ENCODE measurements at places on chromosomes 1 and 21.

DNA sequence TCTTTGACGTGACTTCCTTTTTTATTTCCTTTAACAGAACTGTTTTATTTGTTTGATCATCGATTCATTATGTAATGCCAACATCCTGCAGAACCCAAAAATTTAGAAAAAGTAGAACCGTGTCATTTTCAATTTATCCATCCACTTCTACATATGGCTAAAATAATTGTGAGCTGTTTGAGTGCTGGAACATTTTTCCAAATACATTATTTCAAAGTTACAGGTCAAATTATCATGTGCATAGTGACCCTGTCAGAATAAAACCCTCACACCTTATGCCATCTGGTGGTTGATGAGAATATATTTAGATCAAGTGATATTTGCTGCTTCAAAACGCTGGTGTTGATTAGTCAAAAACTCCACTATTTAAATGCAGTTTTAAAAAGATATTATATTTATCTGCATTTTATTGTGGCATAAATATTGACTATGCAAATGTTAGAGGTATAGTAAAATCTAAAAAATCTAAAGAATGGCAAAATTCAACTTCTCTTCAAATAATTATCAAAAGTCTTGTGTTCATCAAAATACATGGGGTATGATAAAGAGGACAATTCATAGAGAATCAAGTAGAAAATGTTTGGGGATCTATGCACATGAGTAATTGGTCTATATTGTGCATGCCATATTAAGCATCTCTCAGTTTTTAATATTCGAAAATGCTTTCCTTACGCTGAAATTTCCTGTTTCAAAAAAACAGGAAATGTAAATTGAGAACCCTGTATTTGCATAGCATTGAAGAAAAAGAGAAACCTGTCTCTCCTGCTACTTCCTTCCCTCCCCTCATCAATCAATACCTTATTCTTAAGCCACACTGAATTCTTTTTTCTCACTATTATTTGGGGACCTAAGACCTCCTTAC lies 39.7 kb downstream of the UBE2U start:
- H3K4me1 ChIP-seq = no peaks in the 10 kb centered on the region
- no peaks in the 10 kb centered on the region for H3K27me3 ChIP-seq
- no peak overlapping the region for H3K4me3 ChIP-seq
- DNase-seq = no peak
- no peaks in the 10 kb centered on the region for H3K36me3 ChIP-seq
- H3K27ac ChIP-seq = no peak overlapping the region

DNA sequence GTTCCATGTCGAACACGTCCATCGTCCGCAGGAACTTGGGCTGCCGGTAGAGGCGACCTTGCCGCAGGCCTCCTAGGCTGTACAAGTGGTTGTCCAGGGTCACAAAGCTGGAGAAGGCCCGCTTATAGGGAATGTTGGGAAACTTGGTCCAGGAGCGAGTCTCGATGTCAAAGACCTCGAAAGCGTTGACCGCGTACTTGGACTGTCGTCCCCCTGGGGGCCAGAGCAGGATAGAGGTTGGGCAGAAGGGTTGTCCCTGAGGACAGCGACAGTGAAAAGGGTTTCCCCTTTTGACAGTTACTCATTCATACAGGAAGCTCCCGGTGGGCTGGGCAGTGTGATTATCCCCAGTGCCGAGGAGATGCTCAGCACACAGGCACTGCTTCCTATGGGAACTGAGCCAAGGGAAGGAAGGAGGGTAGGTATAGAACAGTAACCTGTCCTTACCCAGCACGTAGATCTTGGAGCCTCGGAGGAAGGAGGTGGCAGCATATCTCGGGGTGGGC lies 17.5 kb downstream of the KLHDC8A start:
- no peak overlapping the region for H3K4me3 ChIP-seq
- DNase-seq = no peak
- peaks cover 14% of the 10 kb centered on the region for H3K27me3 ChIP-seq
- peaks cover 4% of the 10 kb centered on the region for H3K4me1 ChIP-seq
- no peak overlapping the region for H3K27ac ChIP-seq

- no peak for DNase-seq
- H3K27ac ChIP-seq = no peak overlapping the region
- H3K4me3 ChIP-seq = no peak overlapping the region
- no peaks in the 10 kb centered on the region for H3K4me1 ChIP-seq
- no peaks in the 10 kb centered on the region for H3K36me3 ChIP-seq
Measured at GRCh38 chr1:157806431-157807149, 13.3 kb downstream of the FCRL1 start.

DNA sequence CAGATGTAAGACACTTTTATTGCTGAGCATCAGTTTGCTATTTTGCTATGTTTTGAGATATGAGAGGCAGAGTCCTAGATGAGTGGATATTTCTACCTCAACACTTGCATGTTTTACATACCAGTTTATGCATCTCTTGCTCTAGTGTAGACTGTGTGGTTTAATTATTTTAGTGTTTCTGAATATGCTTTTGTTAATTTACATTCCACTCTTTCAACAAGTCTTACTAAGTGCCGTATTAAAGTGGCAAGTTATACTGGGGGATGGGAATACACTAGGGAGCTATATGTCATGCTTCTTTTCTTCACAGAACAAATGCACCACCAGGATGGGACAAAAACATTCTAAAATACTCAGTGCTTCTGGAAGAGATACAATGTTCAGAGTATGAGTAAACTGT lies 507.7 kb upstream of the PRMT6 start:
- no peak overlapping the region for H3K27ac ChIP-seq
- H3K4me1 ChIP-seq = no peaks in the 10 kb centered on the region
- H3K27me3 ChIP-seq = no peaks in the 10 kb centered on the region
- DNase-seq = no peak
- no peak overlapping the region for H3K4me3 ChIP-seq
- no peaks in the 10 kb centered on the region for H3K36me3 ChIP-seq

GRCh38 chr1:41537788-41538351 lies 53.4 kb upstream of the EDN2 start:
- no peaks in the 10 kb centered on the region for H3K4me1 ChIP-seq
- DNase-seq = no peak
- no peaks in the 10 kb centered on the region for H3K36me3 ChIP-seq
- no peaks in the 10 kb centered on the region for H3K27me3 ChIP-seq
- no peak overlapping the region for H3K4me3 ChIP-seq

DNA sequence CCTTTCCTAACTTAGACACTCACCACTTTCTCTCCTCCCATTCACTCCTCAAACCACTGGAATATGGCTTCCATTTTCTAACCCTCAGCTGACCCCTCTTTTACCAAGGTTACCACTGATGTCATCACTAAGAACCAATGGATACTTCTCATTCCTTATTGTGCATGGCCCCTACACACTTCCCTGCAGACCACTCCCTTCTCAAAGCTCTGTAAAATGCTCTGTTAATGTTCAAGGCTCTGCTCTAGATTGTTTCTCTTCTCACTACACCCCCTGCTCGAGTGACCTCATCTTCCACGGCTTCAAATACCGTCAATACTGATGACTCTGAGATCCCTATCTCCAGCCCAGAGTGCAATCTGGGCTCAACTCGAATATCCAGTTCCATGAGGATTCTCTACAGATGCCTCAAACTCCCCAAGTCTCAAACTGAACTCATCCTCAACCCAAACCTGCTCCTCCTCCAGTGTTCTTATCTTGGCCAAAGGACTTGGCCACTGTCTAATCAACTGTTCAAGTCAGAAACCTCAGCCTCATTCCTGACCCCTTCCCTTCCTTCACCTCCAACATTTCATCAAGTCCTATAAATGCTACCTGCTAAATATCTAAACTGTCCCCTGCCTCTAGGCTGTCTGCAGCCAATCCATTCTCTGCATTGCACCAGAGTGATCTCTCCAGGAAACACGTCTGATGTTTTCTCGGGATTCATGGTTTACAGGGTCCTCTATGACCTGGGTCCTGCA lies 41.3 kb upstream of the BMP8B start:
- DNase-seq = no peak
- no peak overlapping the region for H3K27ac ChIP-seq
- no peak overlapping the region for H3K4me3 ChIP-seq
- H3K27me3 ChIP-seq = no peaks in the 10 kb centered on the region
- H3K36me3 ChIP-seq = no peaks in the 10 kb centered on the region
- H3K4me1 ChIP-seq = no peaks in the 10 kb centered on the region

DNA sequence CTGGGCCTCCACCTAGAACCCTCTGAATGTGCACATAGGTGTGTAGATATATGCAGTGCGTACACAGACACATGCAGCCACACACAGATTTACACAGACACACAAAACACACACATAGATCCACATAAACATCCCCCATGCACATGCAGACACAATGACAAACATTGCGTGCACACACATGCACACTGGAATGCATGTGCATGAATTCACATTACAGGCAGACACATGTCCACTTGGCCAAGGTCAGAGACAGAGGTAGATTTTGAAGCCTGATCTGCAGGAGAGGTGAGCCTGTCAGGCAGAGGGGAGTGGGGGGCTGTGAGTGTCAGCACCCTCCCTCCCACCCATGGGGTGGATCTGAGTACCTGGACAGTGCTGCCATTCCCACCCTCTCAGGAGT lies 338.5 kb downstream of the PTPRU start:
- H3K36me3 ChIP-seq = no peaks in the 10 kb centered on the region
- H3K4me3 ChIP-seq = no peak overlapping the region

- no peak for DNase-seq
- H3K27me3 ChIP-seq = no peaks in the 10 kb centered on the region
- no peak overlapping the region for H3K4me3 ChIP-seq
- H3K27ac ChIP-seq = no peak overlapping the region
- H3K4me1 ChIP-seq = no peaks in the 10 kb centered on the region
- no peaks in the 10 kb centered on the region for H3K36me3 ChIP-seq
Measured at GRCh38 chr1:157753611-157754010, 23.3 kb downstream of the FCRL2 start.

DNA sequence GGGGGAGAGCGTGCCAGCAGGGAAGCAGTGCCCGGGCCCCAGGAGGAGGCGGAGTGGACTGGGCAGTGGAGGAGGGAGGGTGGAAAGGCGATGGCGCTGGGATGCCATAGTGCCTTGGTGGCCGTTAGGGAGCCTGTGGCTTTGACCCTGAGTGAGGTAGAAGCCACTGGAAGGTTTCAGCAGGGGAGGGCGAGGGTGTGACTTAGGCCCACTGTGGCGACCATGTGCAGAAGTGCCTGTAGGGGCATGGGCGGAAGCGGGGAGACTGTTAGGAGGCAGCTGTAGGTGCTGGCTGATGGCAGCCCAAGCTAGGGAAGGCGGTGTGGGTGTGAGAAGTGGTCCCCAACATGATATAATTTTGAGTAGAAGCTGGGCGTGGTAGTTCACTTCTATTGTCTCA lies 28.2 kb downstream of the LHX4 start:
- H3K4me3 ChIP-seq = no peak overlapping the region

DNA sequence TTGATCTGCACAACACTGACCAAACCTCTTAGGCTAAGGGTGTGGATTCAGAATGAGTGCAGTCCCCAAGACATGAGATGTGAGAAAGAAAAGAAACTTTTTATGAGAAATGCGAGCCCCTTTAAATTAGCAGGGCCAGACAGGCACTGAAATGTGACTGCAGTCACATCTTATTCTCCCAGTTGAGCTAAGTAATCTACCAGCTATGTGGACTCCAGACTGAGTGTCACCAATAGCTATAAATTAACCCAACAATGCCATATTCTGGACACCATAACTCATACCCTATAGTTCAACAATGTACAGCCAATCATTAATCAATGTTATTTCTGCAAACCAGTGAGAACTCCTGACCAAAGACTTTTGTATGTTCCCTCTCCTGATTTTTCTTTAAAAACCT lies 153.2 kb downstream of the COQ8A start:
- H3K36me3 ChIP-seq = no peaks in the 10 kb centered on the region
- no peak for DNase-seq
- no peak overlapping the region for H3K27ac ChIP-seq
- no peaks in the 10 kb centered on the region for H3K4me1 ChIP-seq
- H3K4me3 ChIP-seq = no peak overlapping the region

GRCh38 chr1:207115269-207115668 lies 11.2 kb downstream of the C4BPA start:
- H3K4me3 ChIP-seq = no peak overlapping the region
- H3K27ac ChIP-seq = no peak overlapping the region
- H3K4me1 ChIP-seq = no peaks in the 10 kb centered on the region
- H3K27me3 ChIP-seq = no peaks in the 10 kb centered on the region
- no peak for DNase-seq

DNA sequence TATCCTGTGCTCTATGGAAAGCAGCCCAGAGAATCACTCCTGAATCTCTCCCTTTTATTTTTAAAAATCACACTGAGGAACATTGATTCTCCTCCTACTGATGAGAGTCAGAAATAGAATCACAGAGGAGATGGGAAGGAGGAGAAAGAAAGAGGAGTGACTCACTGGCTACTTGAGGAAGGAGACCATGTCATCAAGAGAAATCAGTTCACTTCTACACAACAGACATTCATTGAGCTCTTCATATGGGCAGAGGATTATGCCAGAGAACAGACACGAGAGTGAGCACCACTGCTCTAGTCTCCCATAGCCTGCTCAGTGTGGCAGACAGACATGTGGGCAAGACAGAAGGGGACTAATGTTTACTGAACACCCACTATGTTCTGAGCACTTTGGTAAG lies 44.2 kb downstream of the RAB3B start:
- peaks cover 3% of the 10 kb centered on the region for H3K36me3 ChIP-seq
- H3K4me3 ChIP-seq = no peak overlapping the region
- no peak for DNase-seq
- no peaks in the 10 kb centered on the region for H3K27me3 ChIP-seq
- no peak overlapping the region for H3K27ac ChIP-seq
- H3K4me1 ChIP-seq = peaks cover 12% of the 10 kb centered on the region

DNA sequence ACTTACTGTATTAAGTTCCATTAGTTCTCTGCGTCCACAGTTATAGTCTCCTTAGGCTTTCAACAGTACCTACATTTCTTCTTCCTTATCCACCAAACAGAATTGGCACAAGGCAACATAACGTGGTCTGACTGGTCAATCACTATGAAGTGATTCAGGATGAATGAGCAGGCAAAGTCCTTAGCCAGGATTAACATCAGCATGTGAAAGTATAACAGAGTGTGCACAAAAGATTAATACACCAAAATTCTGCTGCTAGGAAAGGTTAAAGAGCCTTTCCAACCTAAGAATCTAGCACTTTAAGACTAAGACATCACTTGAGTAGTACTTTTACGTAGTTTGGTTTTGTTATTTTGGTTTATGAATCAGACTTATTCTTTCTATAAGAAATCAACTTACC lies 15.8 kb downstream of the DEPDC1 start:
- H3K27me3 ChIP-seq = no peaks in the 10 kb centered on the region
- H3K4me1 ChIP-seq = no peaks in the 10 kb centered on the region
- no peak overlapping the region for H3K4me3 ChIP-seq
- no peak overlapping the region for H3K27ac ChIP-seq
- no peak for DNase-seq
- peaks cover 96% of the 10 kb centered on the region for H3K36me3 ChIP-seq

GRCh38 chr1:46862348-46862747 lies 63.5 kb downstream of the CYP4B1 start:
- no peak overlapping the region for H3K27ac ChIP-seq
- H3K27me3 ChIP-seq = no peaks in the 10 kb centered on the region
- H3K4me1 ChIP-seq = no peaks in the 10 kb centered on the region
- H3K4me3 ChIP-seq = no peak overlapping the region
- H3K36me3 ChIP-seq = no peaks in the 10 kb centered on the region
